ENCODE measurements at places on chromosomes 16 and 17.

DNA sequence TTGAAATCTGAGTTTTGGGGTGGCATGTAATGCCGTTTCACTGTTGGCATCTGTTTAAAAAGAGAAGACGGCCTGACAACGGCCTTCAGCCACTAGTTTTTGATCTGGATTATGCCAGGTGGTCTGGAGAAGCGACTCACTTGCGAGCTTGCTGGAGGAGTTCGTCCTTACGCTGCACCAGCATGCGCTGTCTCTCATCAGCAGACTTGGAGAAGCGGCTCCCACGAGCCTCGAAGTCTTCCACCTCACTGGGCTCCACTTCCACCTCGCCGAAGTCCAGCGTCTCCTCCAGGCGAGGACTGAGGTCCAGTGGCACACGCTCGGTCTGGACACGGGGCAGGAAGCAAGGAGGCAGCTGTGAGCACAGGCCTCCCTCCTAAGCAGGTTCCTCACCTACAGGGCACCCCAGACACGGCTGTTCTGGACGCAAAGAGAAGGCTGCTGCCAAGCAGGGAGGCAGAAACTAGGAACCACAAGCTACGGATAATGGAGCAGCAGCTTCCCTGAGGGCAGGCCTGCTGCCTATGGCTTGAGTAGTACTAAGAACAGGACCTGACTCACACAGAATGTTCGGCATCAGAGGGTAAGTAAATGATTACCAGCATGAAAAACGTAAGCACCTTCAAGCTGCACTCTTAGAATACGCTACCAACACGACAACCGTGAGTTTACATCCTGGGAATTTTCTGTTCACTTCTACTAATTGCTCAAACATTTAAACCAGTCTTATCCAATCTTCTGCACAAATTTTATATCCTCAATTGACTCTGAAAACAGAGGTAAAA is 61.4 kb downstream of the AMFR start:
- no peak for DNase-seq

DNA sequence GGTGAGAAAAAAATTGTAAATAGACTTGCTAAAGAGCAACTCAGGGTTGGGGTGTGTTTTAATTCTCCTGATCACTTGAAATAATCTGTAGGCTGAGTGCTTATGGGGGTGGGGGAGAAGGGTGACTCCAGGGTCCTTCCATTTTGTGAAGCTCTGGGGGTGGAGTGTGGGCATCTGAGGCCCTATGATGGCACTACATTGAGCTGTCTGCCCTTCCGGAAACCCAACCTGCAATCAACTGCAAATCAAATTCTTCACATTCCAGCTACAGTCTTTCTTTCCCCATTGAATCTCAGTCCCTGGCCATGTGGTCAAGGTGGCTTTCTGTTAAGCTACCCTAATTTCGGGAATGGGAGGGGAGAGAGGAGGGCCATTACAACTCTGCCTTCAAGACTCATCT is 6.0 kb upstream of the CDC6 start:
- no peak for DNase-seq

DNA sequence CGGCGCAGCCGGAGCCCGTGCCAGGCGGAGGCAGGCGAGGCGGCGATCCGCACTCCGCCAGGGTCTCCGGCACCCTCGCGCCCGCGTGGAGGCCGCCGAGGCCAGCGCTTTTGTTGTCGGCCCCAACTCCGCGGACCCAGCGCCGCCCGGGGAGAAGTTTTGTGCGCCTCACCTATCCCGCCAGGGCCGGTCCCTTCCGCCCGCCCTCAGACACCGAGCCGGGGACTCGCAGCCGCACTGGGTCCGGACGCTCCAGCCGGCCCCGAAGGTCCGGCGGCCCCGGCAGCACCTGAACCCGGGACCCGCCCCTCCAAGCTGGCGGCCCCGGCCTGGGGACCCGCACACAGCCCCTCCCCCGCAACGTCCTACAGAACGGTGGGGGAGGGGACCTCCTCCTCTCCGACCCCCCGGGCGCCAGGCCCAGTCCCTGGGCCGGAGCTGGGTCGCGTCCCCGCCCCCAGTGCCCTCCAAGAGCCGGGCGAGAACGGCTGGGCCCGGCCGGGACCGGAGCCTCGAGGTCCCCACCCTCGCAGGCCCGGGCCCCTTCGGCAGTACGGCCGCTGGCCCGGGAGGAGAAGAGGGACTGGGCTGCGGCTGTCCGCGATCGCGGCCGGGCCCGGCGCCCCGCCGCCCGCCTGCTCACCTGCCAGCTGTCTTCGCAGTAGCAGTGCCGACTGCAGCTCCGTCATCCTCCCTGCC is 698 bp downstream of the UBE2G1 start:
- no peak for DNase-seq

- DNase-seq: no peak
Observed at GRCh38 chr17:78517421-78517820, 59.8 kb downstream of the DNAH17 start.

DNA sequence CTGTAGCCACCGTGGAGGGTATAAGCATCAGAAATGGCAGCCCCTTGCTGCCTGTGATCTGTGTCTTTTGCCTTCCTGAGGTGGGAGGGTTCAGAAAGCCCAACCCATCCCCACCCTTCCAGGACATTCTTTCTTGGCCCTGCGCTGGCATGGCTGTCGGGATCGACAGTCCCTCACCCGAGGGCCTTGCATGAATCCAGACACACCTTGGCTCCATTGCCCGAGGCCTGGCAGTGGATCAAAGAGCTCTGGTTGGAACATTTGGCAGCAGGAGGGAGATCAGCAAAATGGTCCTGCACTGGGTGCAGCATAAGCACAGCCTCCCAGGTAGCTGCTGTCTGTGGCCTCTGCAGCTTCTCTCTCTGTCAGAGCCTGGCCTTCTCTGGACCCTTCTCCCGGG is 246.6 kb upstream of the MAF start:
- DNase-seq: no peak

GRCh38 chr17:77887464-77888241 is 70.8 kb upstream of the TNRC6C start:
- DNase-seq: no peak

- DNase-seq: peak; percentile 76
Observed at GRCh38 chr17:61409301-61410112, 9.9 kb downstream of the TBX2 start.

DNA sequence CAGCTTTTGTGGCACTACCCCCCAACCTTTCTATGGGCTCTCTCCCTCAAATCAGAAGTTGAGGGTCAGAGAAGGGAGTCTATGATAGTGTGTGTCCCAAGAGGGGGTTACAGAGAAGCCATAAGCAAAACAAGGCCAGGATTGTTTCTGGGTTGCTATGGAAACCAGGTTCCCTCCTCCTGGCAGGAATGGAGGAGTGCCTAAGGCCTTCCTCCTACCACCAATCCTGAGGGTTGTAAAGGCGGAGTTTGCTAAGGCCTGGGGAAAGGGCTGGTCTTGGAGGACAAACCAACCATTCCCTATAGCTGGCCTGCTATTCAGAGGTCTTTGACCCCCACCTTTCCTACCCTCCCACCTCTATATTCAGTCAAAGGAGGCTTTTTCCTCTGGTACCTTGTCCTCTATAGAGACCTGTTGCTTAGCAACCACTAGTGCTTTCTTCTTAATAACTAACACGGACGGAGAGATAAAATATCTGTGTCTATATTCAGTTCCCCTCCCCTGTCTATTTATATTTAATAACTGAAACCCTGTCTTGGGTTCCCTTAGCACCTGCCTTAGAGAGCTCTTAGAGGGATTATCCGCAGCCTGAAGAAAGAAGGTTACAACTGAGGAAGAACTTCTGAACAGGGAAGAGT is 43.4 kb downstream of the NEUROD2 start:
- DNase-seq: peak; percentile 36

GRCh38 chr17:1649844-1650501 is at the start of gene RILP:
TSS of gene RILP (minus strand) at chr17:1649866. CDS start at chr17:1649804, 62 bp downstream.
- DNase-seq: peak; percentile 87

DNA sequence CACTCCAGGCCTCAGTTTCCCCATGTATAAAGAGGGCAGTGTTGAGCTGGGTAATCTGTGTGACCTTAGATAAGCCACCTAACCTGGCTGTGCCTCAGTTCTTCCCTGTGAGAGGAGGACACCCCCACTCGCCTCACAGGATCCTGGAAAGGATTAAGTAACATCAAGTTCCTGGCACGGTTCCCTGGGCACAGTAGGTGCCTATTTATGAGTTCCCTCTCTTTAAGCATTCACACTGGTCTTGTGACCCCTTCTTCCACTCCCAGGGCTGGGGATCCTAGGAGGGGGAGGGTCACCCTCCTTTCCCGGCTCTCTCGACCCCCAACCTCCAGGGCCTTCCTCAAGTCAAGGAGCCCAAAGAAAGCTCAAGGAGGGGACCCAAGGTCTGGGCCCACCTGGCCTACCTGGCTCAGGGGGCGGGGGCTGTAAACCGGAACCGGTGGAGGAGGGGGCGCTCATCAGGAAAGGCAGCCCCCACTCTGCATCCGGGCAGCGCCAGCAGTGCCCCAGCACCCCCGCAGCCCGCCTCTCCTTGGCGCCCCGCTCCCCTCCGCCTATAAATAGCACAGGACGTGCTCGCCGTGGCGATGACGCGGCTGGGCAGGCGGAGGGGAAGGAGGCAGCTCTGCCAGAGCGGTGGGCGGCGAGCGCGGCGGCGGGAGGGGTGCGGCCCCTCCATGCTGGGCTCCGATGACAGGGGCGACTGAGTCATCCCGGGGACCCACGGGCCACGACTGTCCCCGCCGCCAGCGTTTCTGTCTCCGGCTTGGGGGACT is 9.4 kb downstream of the RPL19 start:
- no peak for DNase-seq

- DNase-seq: no peak
Observed at GRCh38 chr17:337866-338265, 14.7 kb downstream of the RPH3AL start.

DNA sequence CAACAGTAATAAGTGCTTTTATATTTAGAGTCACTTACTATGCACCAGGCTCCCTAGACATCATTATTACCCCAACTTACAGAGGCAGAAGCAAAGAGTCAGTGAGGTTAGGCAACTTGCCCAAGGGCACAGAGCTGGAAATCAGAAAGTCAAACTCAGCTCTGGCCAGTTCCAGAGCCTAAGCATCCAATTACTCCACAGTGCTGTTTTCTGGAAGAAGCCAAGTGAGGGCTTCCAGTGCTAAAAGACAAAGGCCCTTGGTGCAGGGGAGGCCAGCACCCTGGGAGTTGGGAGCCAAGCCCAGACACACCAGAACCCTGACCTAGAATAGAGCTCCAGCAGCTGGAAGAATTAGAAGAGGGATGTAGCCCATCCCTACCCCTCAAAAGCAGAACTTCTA is 40.2 kb downstream of the C17orf67 start:
- no peak for DNase-seq

DNA sequence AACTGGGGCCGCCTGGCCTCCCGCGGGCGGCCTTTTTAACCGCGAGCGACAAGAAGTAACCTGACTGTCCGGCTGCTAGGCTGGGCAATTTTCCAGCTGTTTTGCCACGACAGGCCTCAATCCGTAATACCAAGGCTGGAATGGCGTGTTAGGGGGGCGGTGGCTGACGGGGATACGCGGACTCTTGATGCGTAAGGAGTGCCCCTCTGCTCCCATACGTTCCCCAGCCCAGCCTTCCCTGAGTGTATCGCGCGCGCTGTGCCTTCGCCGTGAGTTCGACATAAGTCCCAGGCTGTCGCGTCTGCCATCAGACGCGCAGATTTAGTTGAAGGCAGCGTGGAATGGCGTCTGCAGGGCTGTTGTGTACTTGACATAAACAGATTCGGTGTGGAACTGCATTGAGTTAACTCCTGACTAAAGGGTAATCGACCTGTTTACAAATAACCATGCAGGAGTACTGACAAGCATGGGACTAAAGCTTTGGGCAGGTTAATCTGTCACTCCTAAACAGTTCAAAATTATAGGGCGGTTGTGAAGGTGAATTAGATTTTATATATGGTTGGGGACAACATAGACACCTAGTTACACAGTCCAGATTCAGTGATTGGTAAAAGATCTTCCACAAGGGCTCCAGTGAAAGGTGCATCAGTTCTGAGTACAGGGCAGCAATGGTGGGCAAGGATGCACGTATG is 16.6 kb upstream of the ERN1 start:
- DNase-seq: peak; percentile 48

- DNase-seq: no peak
Observed at GRCh38 chr16:89691986-89692569, 5.6 kb downstream of the CDK10 start.

DNA sequence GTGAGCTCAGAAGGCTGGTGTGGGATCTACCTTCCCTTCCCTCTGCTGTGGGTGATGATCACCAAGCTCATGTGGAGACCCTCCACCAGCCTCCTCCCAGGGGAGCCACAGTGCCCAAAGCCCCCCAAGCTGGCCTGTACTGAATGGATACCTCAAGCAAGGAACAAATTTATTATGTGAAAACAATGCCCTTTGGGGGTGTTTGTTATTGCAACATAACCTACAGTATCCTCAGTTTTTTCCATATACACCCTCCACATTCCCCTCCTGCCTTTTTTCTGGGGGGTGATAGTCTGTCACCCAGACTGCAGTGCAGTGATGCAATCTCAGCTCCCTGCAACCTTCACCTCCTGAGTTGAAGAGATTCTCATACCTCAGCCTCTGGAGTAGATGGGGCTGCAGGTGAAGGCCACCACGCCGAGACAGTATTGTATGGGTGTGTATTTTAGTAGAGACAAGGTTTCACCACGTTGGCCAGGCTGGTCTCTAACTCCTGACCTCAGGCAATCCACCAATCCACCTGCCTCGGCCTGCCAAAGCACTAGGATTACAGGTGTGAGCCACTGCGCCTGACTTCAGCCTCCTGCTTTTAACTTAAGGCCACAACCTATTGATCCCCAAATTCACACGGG is 215.9 kb downstream of the CPPED1 start:
- no peak for DNase-seq

DNA sequence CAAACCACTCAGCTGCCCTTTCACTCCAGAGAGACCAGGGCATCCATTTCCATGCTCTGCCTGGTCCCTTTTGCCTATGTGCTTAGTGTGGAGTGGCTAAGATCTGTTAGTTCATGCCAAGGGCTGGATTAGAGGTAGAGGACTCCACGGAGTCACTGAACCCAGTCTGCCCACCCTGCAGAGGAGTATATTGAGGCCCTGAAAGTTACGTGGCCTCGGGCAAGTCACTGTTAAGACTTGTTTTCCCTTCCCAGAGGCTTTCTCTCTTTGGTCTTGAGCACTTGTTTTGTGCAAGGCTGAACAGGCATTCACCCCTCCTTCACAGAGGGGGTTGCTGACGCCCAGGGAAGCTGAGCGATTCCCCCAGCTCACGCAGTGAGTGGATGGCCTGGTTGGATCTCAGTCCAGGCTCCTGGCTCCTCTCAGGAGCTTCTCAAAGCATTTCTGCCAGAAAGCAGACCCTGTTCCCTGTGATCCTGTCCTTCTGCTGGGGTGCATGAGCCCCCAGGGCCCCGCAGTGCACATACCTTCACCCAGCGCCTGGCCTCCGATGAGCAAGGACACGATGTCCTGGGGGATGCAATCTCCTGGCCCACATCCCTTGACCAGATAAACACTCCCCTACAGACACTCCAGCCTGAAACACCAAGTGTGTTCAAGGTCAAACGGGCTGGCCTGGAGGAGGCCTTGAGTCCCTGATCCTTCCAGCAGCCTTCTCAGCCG is 153.4 kb upstream of the GSE1 start:
- no peak for DNase-seq
